ENCODE measurements at places on chromosomes 3 and 15.

GRCh38 chr15:30001602-30002001, 81.2 kb upstream of the GOLGA8J start:
- peak; percentile 23 for DNase-seq

DNA sequence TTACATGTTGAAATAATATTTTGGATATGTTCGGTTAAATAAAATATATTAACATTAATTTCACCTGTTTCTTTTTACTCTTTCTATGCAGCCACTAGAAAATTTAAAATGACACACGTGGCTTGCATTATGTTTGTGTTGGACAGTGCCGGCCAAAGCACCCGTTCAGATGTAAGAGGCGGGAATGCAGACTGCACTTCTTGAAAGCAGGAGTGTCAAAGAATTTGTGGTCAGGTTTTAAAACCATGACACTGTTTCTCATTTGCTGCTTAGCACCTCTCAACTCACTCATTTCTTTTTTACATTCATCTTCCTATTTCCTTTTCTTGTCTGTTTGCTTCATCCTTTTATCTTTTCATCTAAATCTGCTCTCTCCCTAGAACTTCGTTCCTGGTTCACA, 35.3 kb upstream of the MINAR1 start:
- DNase-seq: no peak

DNA sequence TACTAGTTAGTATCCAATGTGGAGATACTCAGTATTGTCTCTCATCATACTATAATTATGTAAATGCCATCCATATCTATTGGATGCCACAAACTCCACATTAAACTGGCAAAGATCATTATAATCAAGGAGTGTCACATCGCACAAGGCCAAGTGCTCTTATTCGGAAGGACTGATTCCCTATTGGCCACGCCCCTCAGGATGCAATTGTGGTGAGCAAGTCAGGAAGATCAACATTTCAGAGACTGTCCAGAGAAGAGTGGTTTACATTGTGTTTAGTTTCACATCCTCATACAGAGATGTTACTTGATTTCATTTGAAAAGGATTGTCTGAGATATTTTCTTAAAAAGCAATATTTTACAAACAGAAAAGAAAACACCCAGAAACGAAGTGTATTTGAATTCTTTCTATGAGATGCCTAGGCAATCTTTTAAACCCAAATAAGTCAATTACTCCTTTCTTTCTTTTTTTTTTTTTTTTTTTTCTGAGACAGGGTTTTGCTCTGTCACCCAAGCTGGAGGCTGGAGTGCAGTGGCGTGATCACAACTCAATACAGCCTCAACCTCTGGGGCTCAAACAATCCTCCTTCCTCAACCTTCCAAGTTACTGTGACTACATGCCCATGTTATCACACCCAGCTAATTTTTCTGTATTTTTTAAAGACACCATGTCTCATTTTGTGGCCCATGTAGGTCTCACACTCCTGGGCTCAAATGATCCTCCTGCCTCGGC, 369.1 kb downstream of the RBMS3 start:
- peak; percentile 23 for DNase-seq

GRCh38 chr3:64354221-64354620, 129.0 kb upstream of the PRICKLE2 start:
- DNase-seq: no peak

DNA sequence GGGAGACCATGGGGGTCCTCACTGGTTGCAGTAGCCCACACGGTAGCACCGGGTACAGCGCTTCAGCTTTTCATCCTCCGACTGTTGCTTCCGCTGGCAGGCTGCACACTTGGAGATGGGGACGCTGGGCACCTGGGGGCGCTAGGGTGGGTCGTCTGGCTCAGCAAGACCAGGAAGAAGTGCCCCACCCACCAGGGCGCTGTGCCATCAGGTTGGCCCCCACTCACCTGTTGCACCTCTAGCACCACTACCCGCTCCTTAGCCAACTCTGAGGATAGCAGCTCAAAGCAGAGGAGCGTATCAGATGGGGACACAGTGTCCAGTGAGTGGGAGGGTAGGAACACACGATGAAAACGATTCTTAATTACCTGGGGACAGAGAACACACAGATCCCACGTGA, 7.7 kb upstream of the QARS1 start:
- DNase-seq: no peak

DNA sequence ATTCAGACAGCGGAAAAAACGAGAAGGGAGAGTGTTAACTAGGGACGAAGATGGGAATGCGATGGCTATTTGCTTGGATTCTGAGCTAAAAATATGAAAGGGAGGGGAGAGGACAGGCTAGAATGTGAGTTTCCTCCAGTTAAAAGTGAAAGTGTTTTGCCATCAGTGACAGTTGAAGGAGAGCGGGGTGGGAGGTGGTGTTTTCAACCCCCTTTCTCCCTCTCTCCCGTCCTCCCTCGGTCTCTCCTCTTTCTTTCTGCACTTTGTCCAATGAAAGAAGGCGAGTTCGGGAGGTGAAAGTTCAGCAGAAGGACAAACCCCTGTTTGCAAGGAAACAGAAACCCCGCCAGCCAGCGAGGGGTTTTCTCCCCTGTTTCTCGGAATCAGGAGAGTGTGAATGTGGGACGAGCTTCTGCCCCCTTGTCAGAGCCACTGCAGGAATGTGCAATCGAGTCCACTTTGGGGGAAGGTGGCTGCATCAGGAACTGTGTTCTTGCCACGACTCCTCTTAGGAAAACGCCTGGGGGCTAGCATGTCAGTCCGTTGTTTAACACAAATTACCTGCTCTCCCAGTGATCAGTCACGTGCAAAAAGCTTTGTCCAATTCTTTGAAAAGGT, 975 bp upstream of the FOXP1 start:
- DNase-seq: peak; percentile 80

- DNase-seq: no peak
Measured at GRCh38 chr3:85151555-85151954, 192.8 kb downstream of the CADM2 start.

DNA sequence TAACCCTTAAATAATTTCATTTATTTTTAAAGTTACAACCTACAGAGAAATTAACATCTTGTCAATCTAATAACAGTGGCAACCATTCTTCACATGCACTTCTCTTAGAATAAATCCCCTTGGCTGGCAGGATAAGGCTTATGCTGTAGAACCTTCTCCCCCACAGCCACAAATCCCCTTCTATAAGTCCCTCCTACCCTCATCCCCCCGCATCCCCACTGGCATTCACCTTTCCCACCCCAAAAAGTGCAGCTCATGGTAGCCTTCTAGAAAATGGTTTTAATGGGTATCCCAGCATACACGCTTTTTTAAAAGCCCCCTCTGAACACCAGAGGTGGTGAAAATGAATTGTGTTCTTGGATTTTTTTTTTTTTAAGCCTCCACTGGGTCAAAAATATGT, 49.2 kb downstream of the CAPN7 start:
- DNase-seq: no peak

DNA sequence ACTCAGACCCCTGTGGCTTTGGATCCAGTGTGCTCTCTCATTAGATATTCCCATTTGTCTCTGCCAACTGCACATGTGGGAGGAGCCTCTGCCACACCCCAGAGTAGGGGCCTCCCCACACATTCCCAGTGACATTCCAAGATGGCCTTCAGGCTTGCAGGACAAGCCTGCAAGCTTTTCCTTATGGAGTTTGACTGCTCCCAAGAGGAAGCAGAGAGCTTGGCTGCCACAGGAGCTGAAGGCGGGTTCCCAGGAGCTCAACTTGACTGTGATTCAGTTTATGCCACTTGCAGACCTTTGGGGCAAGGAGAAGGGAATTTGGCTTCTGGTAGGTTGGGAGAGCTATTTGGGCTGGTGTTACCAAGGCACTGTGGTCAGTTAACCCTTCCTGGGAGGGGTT, 22.5 kb upstream of the EPHB1 start:
- DNase-seq: no peak

- peak; percentile 79 for DNase-seq
Measured at GRCh38 chr15:56537881-56538280, 72.9 kb upstream of the MNS1 start.

GRCh38 chr3:151318991-151319390, 2.4 kb upstream of the GPR87 start:
- peak; percentile 25 for DNase-seq

DNA sequence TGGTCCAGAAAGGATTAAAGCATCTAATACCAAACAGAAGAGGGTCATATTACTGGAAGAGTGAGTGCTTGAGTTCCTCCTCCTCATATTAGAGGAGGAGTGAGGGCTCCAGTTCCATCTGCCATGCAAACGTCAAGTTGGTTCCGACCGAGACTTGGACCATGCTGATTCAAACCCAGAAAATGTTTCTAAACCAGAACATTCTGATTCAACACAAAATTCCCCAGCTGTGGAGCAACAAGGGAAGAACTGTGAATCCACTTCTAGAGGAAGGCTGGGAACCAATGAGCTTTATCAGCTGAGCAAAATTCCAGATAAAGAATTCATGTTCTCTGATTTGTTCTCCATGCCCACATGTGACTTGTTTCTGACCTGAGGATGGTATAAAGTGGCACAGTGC, 135.6 kb upstream of the WNT5A start:
- no peak for DNase-seq

DNA sequence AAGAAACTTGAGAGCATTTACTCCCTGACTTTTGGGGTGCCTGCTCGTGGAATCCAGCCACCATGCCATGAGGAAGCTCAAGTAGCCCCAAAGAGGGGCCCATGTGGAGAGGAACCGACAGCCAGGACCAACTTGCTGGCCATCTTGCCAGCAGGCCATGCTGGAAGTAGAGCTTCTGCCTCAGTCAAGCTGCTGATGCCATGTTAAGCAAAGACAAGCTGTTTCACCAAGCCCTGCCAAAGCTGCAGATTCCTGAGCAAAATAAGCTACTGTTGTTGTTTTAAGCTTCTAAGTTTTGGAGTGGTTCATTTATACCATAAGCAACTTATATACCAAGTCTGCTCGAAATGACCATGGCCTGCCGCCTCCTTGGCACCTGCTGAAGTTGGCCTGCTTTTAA, 14.1 kb downstream of the RFTN1 start:
- no peak for DNase-seq

DNA sequence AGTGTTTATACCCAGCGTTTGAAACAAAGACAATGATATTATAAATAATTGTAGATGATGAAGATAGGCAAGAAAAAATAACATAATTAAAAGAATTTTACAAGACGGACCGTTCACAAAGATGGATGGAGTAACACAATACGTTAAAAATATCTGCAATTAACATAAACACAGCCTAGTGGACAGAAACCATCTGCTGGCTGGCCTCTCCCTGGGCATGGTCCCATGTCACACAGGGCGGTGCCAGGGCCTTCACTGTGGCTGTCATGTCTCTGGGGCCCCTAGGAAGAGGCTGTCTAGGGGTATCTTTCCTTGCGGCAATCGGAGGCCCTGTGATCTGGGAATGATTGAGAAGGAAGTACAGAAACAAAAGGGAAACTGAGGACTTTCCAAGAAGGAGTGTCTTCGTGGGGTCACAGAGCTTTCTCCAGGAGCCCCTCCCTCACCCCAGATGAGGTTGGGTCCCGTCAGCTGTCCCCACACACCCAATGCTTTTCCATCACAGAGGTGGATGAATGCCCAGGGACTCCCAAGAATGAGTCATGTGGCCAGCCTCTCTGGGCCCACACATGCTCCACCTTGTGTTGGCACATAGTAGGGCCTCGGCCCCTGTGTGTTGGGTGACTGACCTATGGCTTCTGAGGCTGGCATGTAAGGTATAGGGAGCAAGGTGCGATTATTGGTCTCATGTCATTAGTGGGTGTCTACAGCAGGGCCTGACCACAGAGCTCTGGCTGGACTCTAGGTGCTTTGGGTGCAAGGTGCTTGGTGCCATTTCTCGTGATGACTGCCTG, 87.1 kb downstream of the DNAJB8 start:
- no peak for DNase-seq

GRCh38 chr3:155554777-155555451, 190.0 kb downstream of the PLCH1 start:
- DNase-seq: no peak

DNA sequence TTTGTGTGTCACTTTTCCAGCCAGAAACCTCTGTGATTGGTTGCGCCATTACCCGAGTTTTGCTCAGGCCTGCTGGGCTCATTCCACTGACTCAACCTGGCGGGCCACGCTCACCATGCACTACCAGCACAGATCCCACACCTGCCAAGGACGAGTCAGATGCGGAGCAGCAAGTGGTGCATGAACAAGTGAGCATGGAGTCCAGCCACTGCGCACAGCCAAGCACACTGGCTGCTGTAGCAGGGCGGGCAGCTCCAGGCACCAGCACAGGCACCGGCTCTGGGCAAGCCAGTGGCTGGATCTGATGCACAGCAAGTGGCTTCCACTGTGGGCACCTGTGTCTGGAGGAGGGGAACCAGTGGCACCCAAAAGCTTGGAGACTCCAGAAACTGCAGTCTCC, 110.4 kb downstream of the CBLB start:
- no peak for DNase-seq

- peak; percentile 22 for DNase-seq
Measured at GRCh38 chr3:155676252-155676981, 68.5 kb downstream of the PLCH1 start.

DNA sequence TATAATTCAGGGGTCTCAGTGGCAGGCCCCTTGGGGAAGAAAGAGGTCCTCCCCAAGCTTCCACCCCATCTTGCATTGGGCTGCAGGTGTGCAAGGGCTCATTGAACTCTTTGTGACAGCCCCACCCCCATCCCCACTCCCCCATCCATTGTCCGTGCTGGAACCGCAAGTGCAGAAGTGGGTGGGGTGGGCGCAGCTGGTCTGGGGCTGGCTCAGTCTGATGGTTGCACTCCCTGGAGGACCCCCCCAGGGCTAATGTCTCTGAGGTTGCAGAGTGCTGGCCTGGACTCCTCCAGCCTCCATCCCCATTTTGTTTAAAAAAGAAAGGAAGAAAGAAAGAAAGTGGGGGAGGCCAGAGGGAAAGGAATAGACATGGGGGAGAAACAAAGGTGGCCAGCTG, 42.3 kb upstream of the ARL8B start:
- DNase-seq: no peak

DNA sequence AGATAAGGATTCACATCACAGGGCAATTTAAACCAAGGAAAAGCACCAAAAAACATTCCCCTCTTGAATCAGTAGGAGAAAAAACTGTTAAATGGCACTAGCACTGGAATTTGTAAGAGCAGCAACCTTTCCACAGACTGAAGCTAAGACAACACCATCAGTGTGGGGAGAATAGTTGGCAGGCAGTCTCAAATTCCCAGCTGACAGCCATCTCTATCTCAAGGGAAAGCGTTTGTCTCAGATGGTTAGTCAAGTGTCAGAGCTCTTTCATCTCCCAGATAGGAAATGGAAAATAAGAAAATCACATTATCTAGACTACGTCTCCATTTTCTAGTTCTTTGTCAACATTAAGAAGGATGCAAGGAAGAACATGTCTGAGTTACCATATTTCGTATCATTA, 228.7 kb downstream of the WDR72 start:
- DNase-seq: no peak

- DNase-seq: no peak
Measured at GRCh38 chr3:29050155-29050554, 230.7 kb upstream of the RBMS3 start.
